ENCODE measurements at places on chromosomes 7 and 10.

DNA sequence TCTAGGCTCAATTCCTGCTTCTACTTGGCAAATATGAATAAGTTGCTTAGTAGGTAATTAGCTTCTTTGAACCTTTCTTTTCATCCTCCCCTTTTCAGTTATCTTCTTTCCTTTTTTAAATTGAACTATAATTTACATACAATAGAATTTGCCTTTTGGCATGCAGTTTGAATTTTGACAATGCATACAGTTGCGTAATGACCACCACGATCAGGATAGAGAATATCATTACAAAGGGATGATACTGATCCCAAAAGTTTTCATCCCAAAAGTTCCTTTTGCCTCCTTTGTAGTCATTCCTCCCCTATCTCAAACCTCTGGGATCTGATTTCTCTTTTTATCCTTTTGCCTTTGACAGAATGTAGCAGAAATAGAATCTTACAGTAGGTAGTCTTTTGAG, 164.4 kb downstream of the NOC3L start:
- no peak for DNase-seq

GRCh38 chr10:4888236-4888635, 62.2 kb downstream of the AKR1E2 start:
- DNase-seq = no peak

DNA sequence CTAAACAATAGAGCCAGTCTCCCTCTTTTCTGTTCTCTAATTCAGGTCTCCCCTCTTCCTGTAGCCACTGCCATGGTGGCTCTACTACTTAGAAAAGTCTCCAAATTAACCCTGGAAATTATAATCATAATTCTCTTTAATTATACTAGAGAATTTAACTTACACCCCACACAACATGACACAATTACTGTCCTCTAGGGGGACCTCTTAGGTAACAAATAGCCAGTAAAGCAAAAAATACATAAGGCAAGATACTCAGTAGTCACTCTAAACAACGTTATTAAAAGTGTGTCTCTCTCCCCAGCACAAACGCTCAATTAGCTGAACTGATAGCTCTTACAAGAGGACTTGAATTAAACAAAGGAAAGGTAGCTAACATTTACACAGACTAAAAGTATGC, 44.3 kb upstream of the ZNF107 start:
- no peak for DNase-seq

GRCh38 chr7:149027055-149027454, 1.2 kb downstream of the PDIA4 start:
- DNase-seq = no peak

DNA sequence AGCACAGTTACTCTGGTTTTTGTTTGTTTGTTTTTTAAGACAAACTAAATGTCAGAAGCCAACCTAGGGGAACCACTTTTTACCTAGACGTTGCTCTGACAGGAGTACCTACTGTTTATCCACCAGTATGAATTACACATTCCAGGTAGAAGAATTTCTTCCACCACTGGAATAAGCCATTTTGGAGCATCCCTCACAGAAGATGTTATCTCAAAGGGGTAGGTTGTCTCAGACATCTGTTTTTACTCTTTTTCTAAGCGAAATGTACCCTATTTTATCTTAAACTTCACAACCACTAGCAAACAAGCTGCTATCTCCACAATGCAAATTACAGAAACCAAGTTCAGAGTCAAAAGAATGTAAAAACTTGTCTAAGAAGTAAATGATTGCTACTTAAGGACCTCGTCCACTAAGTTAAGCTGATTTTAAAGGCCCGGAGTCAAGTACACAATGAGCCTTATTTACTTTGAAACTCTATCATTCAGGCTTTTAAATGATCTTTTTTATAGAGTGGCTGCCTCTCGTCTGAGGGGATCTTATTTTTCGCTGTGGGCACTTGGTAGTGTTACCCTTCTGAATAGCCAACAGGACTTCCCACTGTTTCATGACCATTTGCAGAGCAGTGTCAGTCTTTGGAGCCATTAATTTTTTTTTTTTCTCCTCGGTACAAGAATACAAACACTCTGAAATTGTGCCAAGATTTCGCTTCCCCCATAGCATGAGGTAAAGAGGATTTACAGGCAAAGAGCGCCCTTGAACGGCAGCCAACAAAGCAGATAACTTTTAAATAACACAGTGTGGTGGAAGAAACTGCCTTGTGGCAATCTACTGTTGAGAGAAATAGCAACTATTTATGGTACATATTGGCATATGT, 15.7 kb upstream of the ARMC3 start:
- DNase-seq = no peak

- no peak for DNase-seq
Measured at GRCh38 chr10:23540401-23541030, 101.6 kb downstream of the OTUD1 start.

DNA sequence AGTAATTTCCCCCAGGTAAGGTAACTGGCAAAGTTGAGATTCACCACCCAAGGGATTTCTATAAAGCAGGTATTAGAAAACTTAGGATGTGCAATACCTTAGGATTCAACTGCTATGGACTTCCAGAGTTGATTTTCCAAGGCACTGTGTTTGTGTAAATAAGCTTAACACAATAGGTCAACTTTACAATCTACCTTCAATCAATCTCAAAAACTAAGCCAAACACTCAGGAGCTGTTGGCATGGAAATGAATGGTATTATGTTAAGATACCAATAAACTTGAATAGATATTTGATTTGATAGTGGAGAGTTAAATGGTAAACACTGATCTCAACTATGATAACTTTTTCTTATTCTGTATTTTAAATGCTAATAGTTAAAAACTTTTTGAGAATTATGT, 762 bp upstream of the SEMA3E start:
- DNase-seq = no peak

DNA sequence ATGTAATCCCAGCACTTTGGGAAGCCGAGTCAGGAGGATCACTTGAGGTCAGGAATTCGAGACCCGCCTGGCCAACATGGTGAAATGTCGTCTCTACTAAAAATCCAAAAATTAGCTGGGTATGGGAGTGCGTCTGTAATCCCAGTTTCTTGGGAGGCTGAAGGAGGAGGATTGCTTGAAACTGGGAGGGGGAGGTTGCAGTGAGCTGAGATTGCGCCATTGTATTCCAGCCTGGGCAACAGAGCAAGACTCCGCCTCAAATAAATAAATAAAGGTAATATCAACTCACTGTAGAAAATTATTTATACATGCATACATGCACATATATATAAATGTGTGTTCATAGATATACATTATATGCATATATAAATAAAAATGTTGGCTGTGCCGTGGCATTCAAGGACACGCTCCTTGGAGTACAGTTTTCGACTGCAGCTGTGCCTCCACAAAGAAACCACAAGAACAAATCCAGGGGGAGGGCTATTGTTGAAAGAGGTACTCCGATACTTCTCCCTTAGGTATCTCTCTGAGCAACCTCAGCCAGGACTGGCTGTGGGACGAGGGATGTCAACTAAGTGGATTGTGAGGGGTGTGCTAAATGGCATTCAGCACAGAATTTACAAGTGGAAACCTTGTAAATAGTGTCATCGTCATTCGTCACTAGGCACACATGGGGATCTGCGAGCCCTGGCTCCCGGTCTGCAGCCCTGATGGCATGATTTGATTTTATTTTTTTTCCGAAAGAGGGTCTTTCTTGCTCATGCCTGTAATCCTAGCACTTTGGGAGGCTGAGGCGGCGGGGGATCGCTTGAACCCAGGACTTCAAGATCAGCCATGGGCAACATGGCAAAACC, 49.3 kb downstream of the HIP1 start:
- no peak for DNase-seq

- no peak for DNase-seq
Measured at GRCh38 chr7:102125127-102125596, 161.5 kb upstream of the SH2B2 start.

DNA sequence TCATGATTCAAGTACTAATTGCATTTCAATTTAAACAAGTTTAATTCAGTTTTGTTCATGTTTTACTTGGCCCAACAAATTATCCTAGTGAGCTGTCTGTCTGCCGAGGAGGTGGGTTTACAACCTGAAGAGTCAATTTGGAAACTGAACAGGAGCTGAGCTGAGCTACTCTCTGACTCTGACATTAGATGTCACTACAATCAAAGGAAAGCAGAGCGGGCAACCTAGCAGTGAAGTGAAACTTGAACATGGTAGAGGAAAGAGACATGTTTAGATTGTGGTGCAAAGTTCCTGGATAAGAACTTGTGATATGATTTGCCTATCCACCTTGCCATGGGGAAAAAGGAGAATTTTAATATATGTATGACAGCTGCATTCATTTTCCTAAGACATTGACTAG, 9.6 kb upstream of the AGR3 start:
- DNase-seq = no peak

DNA sequence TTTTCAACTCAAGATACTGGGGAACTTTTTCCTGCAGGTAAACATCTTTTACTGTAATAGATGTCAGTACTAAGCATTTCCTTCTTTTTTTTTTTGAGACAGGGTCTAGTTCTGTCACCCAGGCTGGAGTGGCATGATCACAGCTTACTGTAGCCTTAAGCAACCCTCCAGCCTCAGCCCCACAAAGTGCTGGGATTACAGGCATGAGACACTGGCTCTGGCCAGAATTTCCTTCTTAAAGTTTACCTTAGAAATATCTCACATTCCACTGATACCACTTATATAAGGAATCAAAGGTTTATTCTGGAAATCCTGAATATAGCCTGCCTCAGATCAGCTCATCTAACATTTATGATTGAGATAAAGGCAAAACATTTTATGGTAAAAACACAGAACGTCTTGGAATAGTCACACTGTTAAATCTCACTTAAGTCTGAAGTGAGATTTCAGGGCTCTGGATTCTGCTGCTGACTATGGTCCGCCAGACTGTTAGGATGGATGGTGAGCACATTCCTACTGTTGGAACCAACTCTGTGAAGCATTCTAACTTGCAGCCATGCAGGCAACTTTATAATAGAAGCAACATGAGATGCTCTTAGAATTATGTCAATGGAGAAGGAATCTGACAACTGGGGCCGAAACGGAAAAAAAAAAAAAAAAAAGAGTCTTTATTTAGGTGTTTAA, 151.9 kb downstream of the ZMYND11 start:
- no peak for DNase-seq

DNA sequence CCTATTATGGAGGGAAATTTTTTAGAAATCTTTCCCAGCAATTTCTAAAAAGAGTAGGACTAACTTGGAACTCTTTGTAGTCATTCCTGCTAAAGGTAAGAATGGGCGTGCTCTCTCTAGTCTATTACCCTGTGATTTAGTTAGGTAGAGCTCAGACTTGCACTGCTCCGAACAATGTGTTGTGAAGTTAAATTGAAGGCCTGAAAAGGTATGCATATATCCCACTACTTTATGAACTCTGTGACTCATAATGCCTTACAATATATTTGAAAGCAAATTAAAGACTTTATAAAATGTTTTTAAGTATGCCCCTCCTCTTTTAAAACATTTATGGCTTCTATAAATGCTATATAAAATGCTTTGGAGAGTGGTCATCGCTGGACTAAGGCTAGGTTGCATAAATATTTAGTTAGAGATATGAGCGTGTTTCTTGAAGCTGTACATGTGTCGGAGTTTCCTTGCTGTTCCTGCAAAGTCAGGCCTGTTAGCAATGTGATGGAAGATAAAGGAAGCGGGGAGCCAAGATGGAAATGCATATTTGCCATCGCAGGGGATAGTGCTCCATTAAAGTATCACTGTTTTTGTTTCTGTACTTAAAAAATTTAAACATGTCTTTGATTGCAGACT, 761.4 kb downstream of the LRMDA start:
- DNase-seq = no peak

DNA sequence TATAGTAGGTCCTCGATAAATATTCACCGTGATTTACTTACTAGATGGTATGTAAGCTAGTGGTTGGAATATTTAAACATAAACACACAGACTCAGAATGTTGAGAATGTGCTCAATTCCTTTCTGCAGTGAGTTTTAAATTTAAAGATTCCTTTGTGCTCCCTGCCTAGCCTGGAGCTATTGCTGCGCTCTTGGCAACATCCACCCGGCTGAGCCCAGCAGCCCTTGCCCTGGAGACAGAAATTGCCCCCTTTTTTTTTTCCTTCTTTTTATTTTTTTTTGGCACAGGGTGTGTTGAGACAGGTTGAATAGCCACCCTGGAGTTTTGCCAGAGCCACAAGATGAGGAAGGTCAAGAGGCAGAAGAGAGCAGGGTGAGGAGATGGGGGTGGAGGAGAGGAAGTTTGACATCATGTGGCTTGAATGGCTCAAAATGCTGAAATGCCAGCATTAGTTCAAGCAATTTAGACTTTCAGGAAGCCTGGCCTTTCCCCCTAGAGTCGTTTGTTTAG, 180.8 kb downstream of the PRKCQ start:
- DNase-seq = no peak
